ENCODE measurements at places on chromosomes 12 and 14.

GRCh38 chr14:57609192-57610075, 115.8 kb upstream of the CCDC198 start:
- DNase-seq: no peak

- DNase-seq: no peak
These were observed 232.2 kb upstream of the PLEKHG7 start for GRCh38 chr12:92470608-92471021.

DNA sequence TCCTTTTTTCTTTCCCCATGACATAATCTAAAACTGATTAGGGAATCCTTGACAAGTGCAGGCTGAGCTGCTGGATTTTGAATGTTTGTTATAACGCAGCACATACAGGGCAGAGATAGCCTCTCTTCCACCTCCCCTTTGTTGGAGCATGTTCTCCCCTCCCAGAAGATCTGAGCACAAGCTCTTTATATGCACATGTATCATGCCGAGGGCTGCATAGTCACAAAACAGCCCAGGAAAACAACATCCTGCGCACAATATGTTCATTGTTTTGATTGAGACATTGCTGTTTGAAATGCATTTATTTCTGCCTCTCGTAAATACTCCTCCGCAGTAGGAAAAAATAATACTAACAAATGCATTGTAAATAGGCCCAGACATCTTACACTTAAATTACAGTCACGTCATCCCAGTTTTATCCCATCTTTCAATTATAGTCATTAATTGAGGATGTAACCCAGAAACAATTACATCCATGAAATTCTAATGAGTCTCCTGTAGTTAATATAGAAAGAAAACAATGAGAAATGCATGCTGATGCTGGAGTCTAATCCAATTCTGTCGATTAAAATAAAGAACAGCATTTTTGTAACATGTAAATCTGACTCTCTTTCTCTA, 401.8 kb downstream of the BTG1 start:
- no peak for DNase-seq

- no peak for DNase-seq
These were observed 35.4 kb downstream of the ZDHHC17 start for GRCh38 chr12:76799362-76799761.

GRCh38 chr12:108616941-108617858, 16.5 kb downstream of the SELPLG start:
- no peak for DNase-seq

DNA sequence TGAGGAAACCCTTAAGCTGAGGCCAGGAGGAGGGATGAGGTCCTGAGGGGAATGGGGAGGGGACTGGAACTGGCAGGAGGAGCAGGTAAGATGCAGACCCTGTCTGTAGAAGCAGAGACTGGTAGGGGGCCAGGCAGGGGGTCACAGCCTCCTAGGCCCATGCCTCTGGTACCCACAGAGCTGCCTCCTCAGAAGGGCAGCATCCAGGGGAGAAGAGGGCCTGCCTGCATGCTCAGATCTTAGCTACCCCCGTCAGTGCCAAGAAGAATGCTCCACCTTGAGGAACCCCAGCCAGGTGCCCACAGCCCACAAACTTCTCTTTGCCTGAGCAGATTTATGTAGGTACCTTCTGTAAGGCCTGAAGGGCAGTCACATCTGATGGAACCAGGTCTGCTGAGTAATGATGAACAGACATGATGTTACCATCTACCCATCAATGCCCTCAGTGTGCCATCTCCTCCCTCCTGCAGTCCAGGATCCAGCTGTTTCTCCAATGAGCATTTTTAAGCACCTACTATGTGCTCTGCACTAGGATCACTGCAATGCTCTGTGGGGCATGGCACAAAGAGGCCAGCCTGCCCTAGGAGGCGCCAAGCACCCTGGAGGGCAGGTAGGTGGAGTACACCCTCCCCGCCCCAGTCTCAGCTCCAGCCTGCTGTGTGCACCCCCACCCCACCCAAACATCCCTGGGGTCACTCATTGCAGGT, 24.8 kb upstream of the ZFP36L1 start:
- DNase-seq: no peak

DNA sequence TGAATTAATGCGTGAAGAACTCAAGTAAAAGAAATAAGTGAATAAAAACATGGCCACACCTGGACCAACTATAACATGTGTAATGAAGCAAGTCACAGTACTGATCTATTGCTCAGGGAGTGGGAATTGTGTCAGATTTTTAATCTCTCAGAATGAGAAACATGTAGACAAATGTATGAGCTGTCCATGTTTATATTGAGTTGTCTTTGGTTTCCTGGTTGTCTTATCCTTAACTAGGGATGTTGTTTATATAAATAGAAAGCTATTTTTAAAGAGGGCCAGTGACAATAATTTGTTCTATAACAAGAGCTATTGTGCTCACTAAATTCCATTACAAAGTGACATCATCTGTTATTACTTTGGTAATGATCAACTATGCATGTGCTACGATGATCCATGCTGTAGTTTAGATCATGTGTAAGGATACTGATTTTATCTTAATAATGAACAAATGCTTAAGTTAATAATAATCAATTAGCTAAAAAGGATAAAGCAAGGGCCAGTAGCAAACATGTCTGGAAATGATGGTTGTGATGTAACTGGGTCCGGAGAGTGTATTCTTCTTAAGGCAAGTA, 91.3 kb upstream of the RTL1 start:
- no peak for DNase-seq

DNA sequence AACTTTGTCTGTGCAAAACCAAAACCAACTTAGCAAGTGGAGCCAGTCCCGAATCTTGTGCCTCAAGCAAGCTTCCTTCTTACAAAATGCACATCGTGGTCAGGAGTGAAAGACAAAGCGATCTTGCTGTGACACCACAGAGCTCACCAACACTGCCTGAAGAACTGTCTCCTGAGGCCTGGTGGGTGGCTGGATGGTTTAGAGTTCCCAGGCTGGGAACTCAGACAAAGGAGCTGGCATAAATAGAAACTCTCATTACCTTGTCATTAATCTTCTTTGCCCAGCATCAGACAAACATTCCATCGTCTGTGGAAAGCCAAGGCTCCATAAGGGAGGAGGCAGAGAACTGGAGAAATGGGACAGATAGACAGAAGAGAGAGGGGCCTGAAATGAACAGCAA, 144.8 kb downstream of the KCNA5 start:
- no peak for DNase-seq

DNA sequence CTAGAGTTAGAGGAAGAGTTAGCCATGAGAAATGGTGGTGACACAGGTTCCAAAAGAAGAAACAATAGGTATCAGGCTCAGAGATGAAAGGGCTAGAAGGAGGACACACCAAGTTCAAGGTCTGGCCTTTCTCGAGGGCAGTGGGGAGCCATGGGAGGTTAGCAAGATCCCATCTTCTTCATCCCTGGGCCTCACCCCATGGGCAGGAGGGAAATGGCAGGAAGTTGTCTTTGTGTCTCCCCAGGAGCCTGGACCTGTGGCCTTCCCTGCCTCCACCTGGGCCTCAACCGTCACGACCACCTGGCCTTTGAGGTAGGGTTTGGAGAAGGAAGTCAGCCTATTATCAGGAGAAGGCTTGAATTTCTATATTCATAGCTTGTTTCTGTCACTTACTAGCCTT, 5.8 kb upstream of the AQP2 start:
- DNase-seq: no peak
